ENCODE measurements at places on chromosomes 12 and 14. TPM values are rescaled to one million over a fixed set of nuclear protein-coding genes. Genes with fewer than 3 reads are reported as not detected.
A peak's percentile ranks its signal among the peaks of the same experiment; 100 is the strongest.

The RDH12 gene
- not detected for total RNA-seq

The OR5AU1 gene
- total RNA-seq, result not detected

The KRT73 gene
- total RNA-seq, result not detected

The MLH3 gene
- total RNA-seq, result 16.7 TPM

The AJUBA gene
- total RNA-seq, result 1.2 TPM

The SLC6A12 gene
- 0.37 TPM for total RNA-seq

The TMEM121 gene
- total RNA-seq, result 14.2 TPM

- H3K4me3 ChIP-seq, result no peak overlapping the region
- H3K36me3 ChIP-seq, result no peaks in the 10 kb centered on the region
- no peaks in the 10 kb centered on the region for H3K27me3 ChIP-seq
Observed at GRCh38 chr14:80944861-80945617, 3.5 kb upstream of the CEP128 start.

- H3K4me1 ChIP-seq, result no peaks in the 10 kb centered on the region
- H3K36me3 ChIP-seq, result no peaks in the 10 kb centered on the region
- H3K4me3 ChIP-seq, result no peak overlapping the region
- H3K27me3 ChIP-seq, result no peaks in the 10 kb centered on the region
Observed at GRCh38 chr12:4353785-4354208, 25.7 kb downstream of the FGF23 start.

DNA sequence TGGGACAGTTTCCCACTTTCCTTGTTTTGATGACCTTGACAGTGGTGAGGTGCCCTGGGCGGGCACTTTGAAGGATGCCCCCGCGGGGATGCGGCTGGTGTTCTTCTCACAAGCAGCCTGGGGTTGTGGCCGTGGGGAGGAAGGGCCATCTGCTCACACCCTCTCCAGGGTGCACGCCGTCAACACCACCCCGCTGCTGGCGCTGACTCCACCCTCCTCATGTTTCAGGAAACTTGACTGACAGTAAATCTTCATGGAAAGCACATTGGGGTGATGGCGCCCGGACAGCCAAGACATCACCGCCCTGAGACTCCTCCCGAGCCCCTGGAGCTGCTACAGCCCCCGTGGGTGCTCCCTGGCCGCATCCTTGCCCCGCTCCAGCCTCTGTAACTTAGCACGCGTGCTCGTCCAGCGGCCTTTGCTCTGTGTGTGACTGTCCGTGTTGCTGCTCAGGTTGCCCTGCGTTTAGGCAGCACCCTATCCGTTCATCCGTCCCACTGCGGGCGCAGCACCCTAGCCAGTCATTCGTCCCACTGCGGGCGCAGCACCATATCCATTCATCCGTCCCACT lies 150.2 kb upstream of the C14orf180 start:
- no peak overlapping the region for H3K27ac ChIP-seq
- no peaks in the 10 kb centered on the region for H3K4me1 ChIP-seq
- no peaks in the 10 kb centered on the region for H3K36me3 ChIP-seq

- H3K4me1 ChIP-seq, result no peaks in the 10 kb centered on the region
- H3K27ac ChIP-seq, result no peak overlapping the region
- no peaks in the 10 kb centered on the region for H3K27me3 ChIP-seq
Observed at GRCh38 chr12:10016881-10017280, 6.5 kb downstream of the CLEC12B start.

GRCh38 chr12:130463818-130464670 lies 126.4 kb downstream of the PIWIL1 start:
- DNase-seq, result no peak
- H3K4me1 ChIP-seq, result no peaks in the 10 kb centered on the region
- no peaks in the 10 kb centered on the region for H3K27me3 ChIP-seq

- no peak overlapping the region for H3K4me3 ChIP-seq
- no peak for DNase-seq
- H3K36me3 ChIP-seq, result no peaks in the 10 kb centered on the region
- no peak overlapping the region for H3K27ac ChIP-seq
Observed at GRCh38 chr12:114392909-114393308, 13.0 kb downstream of the TBX5 start.

GRCh38 chr12:6434205-6435140 lies 10.3 kb upstream of the CD27 start:
- DNase-seq, result peak; percentile 17
- H3K27me3 ChIP-seq, result no peaks in the 10 kb centered on the region
- peaks cover 43% of the 10 kb centered on the region for H3K4me1 ChIP-seq
- H3K27ac ChIP-seq, result peak overlapping the region; percentile 11
- H3K4me3 ChIP-seq, result no peak overlapping the region

DNA sequence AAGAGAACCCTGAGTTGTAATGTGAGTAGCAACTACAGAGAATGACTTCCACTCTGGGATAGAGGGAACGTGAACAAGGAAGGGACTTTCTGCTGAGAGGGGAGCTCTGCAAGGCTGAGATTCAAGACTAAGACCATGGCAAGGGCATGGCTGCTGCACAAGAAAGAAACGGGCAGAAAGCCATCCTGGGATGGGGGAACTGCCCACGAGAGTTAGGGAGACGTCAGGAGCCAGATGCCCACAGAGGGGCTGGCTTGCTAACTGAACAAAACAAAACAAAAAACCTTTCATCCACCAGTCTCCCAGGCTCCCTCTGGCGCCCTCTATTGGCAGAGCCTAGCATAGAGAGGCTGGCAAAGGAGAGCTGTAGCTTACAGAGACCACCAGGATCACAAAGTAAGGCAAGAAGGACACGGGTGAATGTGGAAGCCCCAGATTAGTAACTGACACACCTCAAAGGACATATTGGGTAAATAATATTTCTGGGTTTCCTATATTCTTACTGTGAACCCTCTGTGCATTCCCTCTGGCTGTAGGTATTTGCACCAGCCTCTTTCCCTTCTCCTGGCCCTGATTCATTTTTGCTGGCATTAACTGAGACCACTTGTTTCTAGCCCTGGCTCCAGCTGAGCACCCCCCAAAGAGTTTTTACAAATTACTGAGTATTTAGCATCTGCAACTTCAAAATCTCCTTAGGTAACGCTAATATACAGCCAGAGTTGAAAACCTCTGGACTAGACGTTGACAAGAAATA lies 338.3 kb downstream of the EMP1 start:
- no peaks in the 10 kb centered on the region for H3K4me1 ChIP-seq
- no peak overlapping the region for H3K4me3 ChIP-seq
- DNase-seq, result peak; percentile 1
- H3K27ac ChIP-seq, result no peak overlapping the region
- no peaks in the 10 kb centered on the region for H3K36me3 ChIP-seq

GRCh38 chr12:8594072-8594471 lies 18.6 kb downstream of the AICDA start:
- H3K4me3 ChIP-seq, result no peak overlapping the region
- H3K36me3 ChIP-seq, result no peaks in the 10 kb centered on the region
- no peak for DNase-seq
- no peak overlapping the region for H3K27ac ChIP-seq
- no peaks in the 10 kb centered on the region for H3K4me1 ChIP-seq
- H3K27me3 ChIP-seq, result no peaks in the 10 kb centered on the region

DNA sequence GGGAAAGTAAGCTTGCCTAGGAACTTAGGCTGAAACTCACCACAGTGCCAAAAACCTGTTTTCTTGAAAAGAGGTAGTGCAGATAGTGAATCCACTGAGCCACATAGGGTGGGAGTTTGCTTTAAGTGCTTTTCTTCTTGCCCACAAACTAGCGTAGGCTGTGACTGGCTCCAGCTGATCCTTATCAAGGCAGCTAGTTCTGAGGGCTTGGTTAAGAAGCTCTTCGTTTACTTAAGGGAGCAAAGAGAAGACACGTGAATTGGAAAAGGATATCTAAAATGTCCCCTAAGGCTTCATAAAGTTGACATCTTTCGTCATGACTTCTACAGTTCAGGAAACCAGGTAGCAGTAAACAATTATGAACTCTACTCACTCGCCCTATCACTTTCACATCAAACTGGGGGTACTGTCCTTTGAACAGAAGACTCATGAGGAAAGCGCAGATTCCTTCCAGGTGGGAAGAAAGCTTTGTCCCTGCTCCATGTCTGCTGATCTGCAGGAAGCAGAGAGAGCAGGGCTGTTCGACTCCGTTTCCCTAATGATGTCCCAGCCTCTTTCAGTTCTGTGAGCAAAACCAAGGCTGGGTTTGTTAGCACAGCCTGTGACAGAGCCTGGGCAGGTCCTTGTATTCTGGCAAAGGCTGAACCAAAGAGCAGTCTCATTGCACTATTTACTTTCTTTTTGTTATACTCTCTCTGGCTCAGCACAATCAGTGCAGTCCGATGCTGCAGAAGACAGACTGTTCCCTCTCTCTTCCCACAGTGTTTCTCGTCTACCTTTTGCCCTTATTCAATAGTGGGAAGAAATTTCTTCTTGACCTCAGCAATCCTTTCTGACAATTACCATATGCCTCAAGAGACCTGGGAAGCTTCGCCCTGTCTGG lies 93.5 kb upstream of the ETV6 start:
- no peaks in the 10 kb centered on the region for H3K27me3 ChIP-seq
- peak overlapping the region; percentile 23 for H3K4me3 ChIP-seq
- no peak overlapping the region for H3K27ac ChIP-seq
- peak; percentile 50 for DNase-seq

- no peaks in the 10 kb centered on the region for H3K4me1 ChIP-seq
- no peaks in the 10 kb centered on the region for H3K27me3 ChIP-seq
- no peak overlapping the region for H3K27ac ChIP-seq
- no peaks in the 10 kb centered on the region for H3K36me3 ChIP-seq
- DNase-seq, result no peak
Observed at GRCh38 chr14:22210906-22211305, 378.1 kb downstream of the DAD1 start.

GRCh38 chr12:26906704-26907103 lies 31.1 kb downstream of the INTS13 start:
- H3K27me3 ChIP-seq, result no peaks in the 10 kb centered on the region
- DNase-seq, result no peak
- no peak overlapping the region for H3K4me3 ChIP-seq
- no peaks in the 10 kb centered on the region for H3K4me1 ChIP-seq
- H3K27ac ChIP-seq, result no peak overlapping the region

DNA sequence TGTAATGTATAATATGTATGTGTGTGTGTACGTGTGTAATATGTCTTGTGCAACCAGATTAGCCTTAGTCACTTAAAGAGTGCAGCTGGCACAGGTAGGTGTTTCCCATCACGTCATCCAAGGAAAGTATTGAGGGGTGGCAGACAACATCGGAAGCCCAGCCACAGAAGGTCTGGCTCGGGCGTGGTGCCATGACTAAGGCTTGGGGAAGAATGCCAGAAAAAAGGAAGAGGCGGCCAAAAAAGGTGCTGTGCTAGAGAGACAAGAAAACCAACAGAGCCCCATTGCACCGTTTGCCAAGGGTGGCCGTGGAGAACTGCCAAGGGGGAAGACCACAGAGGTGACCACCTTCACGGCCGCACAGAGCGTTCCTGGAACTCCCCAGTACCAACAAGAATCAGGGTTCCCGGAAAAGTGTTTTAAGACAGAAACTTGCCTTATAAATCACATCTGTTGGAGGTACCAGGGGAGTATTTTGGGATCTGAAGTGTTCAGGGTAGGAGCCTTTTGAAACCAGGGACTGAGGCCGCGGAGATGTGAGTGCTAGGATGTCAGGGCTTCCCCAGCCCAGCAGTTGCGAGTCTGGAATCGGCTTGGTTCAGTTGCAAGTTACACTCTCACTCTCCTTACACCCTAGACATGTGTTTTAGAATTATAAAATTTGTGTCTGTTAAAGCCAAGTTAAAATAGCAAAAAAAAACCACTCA lies 131.2 kb upstream of the DYRK2 start:
- H3K4me1 ChIP-seq, result peaks cover 39% of the 10 kb centered on the region
- H3K27ac ChIP-seq, result no peak overlapping the region
- no peaks in the 10 kb centered on the region for H3K36me3 ChIP-seq
- no peak for DNase-seq
- H3K27me3 ChIP-seq, result no peaks in the 10 kb centered on the region

GRCh38 chr12:132327336-132328171 lies 1.8 kb downstream of the GALNT9 start:
- H3K4me3 ChIP-seq, result no peak overlapping the region

DNA sequence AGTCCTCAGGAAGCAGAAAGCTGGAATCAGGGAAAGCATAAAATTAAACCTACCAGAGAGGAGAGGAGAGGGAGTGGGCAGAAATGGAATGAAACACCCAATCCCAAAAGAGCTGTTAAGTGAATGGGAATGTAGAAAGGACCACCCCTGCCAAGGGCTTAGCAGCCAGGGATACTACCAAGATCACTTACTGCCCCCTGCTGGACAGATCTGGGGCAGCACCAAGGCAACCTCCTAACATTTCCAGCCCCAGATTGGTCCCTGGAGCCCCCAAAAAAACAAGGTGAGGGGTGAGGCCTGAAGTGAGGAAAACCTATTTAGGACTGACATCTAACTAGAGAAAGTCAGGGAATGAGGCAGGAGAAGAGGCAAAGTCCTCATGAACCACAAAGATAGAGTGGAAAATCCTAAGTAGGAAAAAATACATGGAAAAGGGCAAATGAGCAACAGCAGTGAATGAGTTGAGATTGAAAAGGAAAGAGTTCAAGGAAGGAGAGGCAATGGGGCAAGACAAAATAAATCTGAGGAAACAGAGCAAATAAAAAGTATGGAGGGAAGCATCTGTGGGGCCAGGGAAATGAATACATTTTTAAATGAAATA lies 11.2 kb upstream of the FKBP11 start:
- peak; percentile 81 for DNase-seq
- no peaks in the 10 kb centered on the region for H3K27me3 ChIP-seq
- H3K4me3 ChIP-seq, result no peak overlapping the region
- no peak overlapping the region for H3K27ac ChIP-seq
- peaks cover 33% of the 10 kb centered on the region for H3K4me1 ChIP-seq

DNA sequence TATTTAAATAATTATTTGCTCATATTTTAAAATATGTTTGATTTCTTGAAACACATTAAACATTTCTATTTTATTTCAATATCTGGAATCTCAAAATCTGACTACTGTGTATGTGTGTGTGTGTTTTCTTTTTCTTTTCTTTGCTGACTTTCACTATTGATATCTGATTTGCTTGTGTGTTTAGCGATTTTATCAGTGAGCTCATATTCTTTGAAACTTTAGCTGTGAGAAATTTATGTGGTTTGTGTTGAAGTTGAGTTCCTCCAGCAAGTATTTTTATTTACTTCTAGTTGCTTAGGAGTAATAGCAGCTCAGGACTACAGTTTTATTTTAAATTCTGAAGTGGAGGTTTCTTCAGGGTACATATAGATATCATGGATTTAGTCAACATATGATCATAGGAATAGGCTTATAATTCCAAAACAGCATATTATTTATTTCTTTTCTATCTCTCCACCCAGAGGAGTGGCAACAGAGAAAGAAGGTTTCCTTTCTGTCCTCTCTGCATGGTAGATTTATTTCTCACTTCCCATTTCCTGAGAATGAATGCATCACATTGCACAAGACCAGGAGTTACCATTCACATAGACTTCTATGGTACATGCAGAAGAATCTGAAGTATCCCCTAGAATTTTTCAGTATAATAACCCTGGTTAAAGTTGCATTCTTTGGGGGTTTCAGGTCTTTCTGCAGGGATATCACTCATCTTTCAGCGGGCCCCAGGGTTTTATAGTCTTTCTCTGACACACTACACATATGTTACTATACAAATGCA lies 60.5 kb downstream of the PTPRQ start:
- H3K27me3 ChIP-seq, result no peaks in the 10 kb centered on the region
- H3K27ac ChIP-seq, result no peak overlapping the region
- no peak for DNase-seq
- H3K4me3 ChIP-seq, result no peak overlapping the region

DNA sequence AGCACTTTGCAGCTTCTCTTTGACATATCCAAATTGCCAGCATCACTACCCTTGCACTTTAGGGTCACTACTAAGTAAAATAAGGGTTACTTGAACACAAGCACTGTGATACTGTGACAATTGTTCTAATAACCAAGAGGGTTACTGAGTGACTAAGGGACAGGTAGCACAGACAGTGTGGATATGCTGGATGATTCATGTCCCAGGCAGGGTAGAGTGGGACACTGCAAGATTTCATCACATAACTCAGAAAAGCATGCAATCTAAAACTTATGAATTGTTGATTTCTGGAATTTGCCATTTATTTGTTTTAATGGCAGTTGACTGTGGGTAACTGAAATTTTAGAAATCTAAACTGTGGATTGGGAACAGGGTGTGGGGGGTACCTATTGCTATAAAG lies 218.8 kb downstream of the KITLG start:
- no peak overlapping the region for H3K4me3 ChIP-seq
- H3K27ac ChIP-seq, result no peak overlapping the region
- DNase-seq, result no peak
- no peaks in the 10 kb centered on the region for H3K36me3 ChIP-seq

Measured in CD8-positive, alpha-beta memory T cell (primary cell).